ENCODE measurements at places on chromosomes 4 and X. TPM values are rescaled to one million over a fixed set of nuclear protein-coding genes. Genes with fewer than 3 reads are reported as not detected.

Gene P2RY10
- not detected for total RNA-seq

Gene SCRG1
- total RNA-seq, result not detected

Gene OTOP1
- total RNA-seq, result not detected

Gene TLL1
- 2.2 TPM for total RNA-seq

Gene HTRA3
- 6.5 TPM for total RNA-seq

Gene CYSLTR1
- total RNA-seq, result not detected

Gene KLHL13
- 15.5 TPM for total RNA-seq

Gene ACE2
- total RNA-seq, result 0.07 TPM

Gene GPC4
- total RNA-seq, result not detected

Gene TRIM61
- total RNA-seq, result not detected
